CD4-positive, CD25-positive, alpha-beta regulatory T cell (primary cell): ENCODE measurements at places on chromosomes 2 and 18. TPM values are rescaled to one million over a fixed set of nuclear protein-coding genes. Genes with fewer than 3 reads are reported as not detected.

DNA sequence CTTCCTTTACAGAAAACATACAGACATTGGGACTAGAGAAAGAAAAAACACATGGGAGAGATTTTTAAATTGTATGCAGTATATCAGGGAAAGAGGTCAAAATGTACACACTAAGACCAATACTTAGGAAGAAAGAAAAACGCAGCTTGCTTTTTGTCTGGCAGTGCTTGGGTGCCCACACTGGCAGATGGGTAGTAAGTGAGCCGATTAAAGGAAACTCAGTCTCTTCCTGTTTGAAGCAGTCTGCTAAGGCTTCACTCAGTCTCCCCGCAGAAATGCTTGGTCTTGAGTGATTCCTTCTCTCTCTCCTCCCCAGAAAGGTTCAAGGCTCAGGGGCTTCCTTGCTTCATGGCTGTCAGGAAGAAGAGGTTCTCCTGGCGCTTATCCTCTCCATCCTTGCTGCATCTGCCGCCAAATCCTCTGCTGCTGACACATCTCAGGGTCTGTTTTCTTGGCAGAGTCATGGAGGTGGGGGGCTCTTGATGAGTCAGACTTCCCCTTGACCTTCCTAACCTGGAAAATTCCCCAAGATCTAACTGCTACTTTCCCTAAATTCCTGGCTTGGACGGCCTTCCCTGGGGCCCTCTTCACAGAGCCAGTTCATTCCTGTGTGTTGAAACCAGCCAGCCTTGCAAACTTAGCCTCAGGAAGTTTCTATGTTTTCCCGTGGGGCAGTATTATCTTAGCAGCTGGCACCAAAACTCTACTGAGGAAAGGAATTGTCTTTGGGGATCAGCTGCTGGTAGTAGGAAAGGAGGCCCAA, 10.5 kb upstream of the TMSB10 start:
- no peak for DNase-seq

GRCh38 chr2:167908786-167909185, 338.6 kb downstream of the STK39 start:
- DNase-seq: no peak

DNA sequence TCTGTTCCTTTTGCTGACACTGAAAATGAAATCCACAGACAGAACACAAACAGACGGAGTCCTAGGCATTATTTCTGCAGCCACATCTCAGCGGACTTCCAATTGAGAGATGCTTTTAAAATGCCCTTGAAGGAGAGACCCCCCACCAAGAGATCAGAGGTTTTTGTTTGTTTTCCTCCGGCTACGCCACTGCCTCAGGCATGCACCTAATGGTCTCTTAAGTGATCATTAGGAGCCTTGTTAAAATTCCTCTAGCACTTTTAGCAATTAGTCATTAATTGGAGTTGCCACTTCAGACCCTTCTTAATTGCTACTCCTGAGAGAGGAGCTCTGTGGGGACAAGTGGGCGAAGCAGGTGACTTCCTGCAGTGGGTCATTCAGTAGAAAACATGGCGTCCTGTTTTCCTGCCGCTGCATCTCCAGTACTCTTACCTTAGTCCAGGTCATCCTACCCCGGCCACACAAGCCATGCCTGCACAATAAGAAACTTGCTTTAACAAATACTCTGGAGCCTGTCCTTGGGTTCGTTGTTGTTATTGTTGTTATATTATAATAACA, 257.7 kb upstream of the CHAC2 start:
- DNase-seq: no peak

DNA sequence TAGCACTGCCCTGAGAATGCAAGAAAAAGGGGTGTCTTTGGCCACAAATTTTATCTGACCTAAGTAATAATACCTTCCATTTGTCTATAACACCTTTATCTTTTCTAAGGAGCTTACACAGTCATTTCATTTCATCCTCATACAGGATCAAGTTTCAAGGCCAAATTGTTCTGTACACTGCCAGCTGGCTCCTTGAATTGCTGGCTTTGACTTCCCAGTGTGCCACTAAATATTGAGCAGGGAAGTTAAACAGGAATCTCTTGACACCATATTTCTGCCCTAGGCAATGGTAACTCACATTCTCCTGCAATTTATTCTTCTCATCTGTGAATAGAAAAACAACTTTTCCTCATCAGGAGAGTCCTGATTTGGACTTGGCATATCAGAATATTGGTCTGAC, 195.1 kb upstream of the LRP1B start:
- DNase-seq: no peak

Gene IL18RAP
- total RNA-seq: 0.44 TPM

DNA sequence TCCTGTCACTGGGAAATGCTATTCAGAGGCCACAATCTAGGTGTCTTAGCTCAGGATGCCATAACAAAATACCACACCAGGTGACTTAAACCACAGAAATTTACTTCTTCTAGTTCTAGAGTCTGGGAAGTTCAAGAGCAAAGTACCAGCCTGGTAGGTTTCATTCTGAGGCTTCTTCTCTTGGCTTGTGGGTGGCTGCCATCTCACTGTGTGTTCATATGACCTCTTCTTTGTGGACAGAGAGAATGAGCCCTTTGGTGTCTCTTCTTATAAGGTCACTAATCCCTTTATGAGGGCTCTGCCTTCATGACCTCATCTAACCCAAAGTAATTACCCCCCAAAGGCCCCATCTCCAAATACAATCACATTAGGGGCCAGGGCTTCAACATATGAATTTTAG, 57.3 kb downstream of the RHOB start:
- DNase-seq: no peak

- DNase-seq: peak; percentile 4
These were observed 46.4 kb upstream of the BZW1 start for GRCh38 chr2:200765139-200765951.

GRCh38 chr2:157504623-157505022, 60.7 kb upstream of the CYTIP start:
- DNase-seq: no peak
